MG63 (cell line): ENCODE measurements at places on chromosomes 13 and 19. TPM values are rescaled to one million over a fixed set of nuclear protein-coding genes. Genes with fewer than 3 reads are reported as not detected.

Gene BRME1
- 5.1 and 8.4 TPM in 2 replicates for total RNA-seq

Gene SIGLEC6
- not detected in 2 replicates for total RNA-seq

Gene OR7A5
- total RNA-seq: not detected in 2 replicates

Gene KLK2
- total RNA-seq: not detected in 2 replicates

Gene SLC7A9
- total RNA-seq: not detected in 2 replicates

Gene FCAR
- 0.95 TPM in 1 of 2 replicates, not detected in the other for total RNA-seq

- no peak for DNase-seq
These were observed 8.0 kb downstream of the ZNF551 start for GRCh38 chr19:57689750-57690149.

DNA sequence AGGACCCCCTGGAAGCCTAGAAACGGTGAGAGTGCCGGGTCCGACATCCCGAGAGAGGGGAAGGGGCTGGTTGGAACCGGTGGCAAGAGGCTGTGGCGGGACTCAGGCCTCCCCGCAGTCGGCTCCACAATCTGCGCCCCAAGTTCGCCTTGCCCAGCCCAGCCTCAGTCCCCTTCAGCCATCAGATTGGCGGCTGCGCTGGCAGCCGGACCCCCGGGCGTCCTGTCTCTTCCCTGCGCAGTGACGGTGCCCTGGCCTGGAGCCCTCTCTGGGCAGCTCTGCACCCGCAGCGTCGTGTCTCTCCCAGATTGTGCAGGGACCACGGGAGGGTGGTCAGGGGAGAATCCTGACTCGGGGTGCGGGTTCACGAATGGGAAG, 315 bp downstream of the ZNF492 start:
- no peak for DNase-seq

DNA sequence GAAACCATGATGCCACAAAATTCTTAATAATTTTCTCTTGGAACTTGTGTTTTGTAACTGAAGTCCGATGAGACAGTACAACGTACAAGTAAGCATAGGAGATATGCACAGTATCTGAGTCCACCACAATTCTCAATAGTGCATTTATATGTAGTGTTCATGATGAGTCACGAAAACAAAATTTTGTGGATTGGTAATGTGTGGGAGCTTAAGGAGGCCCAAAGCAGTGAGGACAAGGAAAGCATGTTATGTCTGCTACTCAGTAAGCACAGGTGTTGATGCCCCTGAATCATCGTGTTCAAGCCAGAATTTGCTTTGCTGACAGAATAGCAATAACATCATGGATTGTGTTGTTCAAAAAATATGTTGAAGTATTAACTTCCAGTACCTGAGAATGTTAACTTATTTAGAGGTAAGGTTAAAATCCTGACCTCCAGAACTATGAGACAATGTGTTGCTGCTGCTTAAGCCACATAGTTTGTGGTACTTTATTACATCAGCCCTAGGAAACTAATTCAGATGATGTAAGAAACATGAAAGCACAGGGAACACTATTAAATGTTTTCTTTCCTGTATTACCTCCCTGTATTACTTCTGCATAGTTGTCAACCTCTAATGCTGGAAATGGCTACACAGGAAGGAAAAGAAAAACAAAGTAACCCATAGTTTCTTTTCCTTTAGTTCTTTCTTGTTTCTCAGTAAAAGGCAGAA, 201.3 kb downstream of the SLITRK6 start:
- no peak for DNase-seq

GRCh38 chr19:2474232-2475017, 1.5 kb upstream of the GADD45B start:
- DNase-seq: peak; percentile 88

DNA sequence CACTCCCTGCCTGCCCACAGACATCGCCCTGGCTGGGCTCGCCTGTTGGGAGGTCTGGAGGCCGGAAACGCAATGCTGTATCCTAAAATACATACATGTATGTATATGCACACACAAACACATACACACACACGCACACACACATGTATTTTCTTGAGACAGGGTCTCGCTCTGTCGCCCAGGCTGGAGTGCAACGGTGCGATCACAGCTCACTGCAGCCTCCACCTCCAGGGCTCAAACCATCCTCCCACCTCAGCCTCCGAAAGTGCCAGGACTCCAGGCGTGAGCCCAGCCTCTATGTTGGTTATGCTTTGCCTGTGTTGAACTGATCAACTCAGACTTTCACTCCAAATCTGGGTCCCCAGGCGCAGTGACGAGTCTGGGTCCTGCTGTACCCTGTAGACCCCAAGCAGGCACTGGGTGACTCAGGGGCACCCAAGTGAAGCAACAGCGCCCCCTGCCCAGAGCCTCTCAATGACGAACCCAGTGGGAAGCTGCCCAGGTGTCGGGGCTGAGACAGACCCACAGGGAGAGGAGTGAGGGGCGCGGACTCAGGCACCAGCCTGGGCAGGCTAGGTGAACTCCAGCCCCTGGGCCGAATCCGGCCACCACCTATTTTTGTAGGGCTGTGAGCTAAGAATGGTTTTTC, 27.4 kb upstream of the CACTIN start:
- no peak for DNase-seq

DNA sequence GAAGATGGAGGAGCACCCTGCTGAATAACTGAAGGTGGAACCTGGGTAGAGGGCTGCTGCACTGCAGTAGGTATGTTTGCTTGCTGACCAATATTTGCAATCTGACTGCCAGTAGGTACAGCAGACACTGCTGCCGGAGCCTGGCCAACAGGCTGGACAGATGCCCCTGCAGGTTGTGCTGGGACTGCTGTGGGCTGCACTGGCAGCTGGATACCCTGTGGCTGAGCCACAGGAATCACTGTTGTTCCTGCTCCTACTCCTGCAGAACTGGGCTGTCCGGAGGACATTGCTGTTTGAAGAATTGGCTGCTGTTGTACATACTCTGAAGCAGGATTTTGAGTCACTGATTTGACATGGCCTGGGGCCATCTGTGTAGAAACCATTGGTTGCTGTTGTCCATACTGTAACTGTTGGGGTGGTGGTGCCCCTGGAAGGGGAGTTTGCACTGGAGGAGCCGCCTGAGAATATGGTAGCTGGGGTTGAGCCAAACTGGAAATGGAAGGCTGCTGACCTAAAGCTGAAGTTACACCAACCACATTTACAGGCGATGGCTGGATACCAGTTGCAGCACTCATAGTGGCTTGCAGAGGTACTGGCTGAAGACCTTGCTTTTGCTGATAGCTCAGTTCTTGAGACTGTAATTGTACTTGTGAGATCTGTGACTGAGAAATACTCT, 2.2 kb downstream of the TSC22D1 start:
- peak; percentile 75 for DNase-seq

DNA sequence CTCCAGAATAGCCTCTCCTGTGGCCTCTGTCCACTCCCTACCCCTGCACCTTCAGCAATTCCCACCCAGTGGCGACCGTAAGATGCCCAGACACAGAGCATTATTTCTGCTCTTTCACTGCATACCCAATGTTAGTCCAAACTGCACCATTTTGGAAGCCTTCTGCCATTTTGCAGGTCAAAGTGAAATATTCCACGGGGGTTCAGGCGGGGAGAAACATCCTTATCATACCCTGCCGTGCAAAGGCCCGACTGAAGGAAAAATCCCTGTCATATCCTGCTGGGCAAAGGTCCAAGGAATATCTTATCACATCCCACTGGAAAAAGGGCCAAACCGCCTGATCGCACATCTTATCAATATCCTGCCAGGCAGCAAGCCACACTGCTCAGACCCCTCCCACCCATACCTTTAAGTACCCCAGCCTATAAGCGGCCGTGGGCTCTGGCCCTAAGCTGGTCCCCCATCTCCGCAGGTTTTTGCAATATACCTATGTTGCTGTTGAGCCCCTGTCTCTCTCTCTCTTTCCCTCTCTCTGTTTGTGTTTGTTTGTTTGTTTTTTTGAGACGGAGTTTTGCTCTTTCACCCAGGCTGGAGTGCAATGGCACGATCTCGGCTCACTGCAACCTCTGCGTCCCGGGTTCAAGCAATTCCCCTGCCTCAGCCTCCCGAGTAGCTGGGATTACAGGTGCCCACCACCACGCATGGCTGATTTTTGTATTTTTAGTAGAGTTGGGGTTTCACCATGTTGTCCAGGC, 18.2 kb downstream of the CLEC11A start:
- DNase-seq: no peak

DNA sequence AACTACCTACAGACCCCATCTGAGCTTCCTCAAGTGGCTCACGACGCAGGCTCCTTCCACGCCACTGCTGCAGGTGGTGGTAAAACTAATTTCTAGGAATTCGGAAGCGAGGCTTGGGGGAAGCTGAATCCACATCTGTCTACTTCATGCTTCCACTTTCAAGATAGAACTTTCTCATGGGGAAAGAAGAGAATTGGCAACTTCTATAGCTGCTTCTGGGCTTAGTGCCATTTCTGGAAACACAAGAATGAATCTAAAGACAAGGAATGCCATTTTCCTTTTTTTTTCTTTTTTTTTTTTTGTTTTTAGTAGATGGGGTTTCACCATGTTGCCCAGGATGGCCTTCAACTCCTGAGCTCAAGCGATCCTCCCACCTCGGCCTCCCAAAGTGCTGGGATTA, 2.8 kb upstream of the NLRP12 start:
- DNase-seq: no peak

- no peak for DNase-seq
These were observed 51.8 kb downstream of the F2RL3 start for GRCh38 chr19:16940626-16941025.

DNA sequence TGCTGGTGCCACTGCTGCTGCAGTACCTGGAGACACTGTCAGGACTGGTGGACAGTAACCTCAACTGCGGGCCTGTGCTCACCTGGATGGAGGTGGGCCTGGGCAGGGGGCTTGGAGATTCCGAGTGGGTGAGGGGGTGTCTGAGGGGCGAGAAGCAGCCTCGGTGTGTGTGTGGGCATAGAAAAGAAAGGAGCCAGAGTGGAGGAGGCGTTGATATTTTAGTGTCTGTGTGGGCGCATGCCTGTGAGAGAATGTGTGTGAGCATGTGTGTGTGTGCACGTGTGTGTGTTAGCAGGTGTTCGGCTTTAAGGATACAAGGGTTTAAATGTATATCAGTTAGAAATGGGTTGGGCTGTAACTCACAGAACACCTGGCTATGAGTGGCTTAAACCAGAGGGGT, 3.7 kb downstream of the ARHGAP33 start:
- no peak for DNase-seq
